ENCODE measurements at places on chromosomes 6 and 20.

GRCh38 chr6:170210026-170210390 is 80.9 kb downstream of the DLL1 start:
- no peak for DNase-seq

- DNase-seq: no peak
Observed at GRCh38 chr6:79188107-79188506, 46.4 kb downstream of the HMGN3 start.

DNA sequence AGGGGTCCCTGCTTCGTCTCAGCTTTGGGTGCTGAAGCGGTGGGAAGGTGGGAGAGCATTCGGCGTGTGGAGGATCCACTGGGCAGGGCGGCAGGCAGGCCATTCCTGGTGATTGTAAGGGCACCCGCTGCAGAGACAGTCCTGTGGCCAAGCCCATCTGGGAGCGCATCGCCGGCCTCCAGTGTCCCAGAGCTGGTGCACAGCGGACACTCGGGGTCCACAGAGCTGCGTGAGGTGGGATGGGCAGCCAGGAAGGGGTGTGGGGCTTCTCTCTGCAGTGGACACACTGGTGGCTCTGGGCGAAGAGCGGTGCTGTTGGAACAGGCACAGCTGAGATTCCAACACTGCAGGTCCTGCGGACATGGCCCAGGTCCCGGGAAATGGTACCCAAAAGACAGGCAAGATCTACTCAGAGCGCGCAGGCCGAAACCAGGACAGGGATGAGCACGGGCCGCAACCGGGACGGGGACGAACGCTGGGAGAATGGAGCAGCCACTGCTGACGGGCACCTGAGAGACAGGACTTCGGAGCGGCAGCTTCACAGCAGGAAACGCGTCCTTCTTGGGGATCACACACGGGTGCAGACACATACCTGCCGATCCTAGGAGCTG is 188.2 kb downstream of the ERMARD start:
- DNase-seq: no peak

DNA sequence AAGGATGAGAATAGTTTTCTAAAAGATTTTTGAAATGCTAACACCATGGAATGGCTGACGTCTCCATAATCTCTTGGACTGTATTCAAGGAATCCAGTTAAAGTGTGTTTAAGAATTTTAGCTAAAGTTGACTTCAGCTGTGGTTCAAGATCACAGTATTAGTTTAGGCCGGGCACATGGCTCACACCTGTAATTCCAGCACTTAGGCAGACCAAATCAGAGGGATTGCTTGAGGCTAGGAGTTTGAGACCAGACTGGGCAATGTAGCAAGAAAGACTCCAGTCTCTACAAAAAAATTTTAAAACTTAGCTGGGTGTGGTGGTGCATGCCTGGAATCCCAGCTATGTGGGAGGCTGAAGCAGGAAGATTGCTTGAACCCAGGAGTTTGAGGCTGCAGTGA is 68.2 kb downstream of the RFPL4B start:
- no peak for DNase-seq

GRCh38 chr6:47235964-47236760 is 73.5 kb downstream of the TNFRSF21 start:
- no peak for DNase-seq

- no peak for DNase-seq
Observed at GRCh38 chr6:35299674-35300073, 2.1 kb downstream of the DEF6 start.

- no peak for DNase-seq
Observed at GRCh38 chr6:138336221-138336620, 41.5 kb upstream of the SMIM28 start.

- DNase-seq: no peak
Observed at GRCh38 chr6:22556266-22556665, 13.1 kb upstream of the HDGFL1 start.

DNA sequence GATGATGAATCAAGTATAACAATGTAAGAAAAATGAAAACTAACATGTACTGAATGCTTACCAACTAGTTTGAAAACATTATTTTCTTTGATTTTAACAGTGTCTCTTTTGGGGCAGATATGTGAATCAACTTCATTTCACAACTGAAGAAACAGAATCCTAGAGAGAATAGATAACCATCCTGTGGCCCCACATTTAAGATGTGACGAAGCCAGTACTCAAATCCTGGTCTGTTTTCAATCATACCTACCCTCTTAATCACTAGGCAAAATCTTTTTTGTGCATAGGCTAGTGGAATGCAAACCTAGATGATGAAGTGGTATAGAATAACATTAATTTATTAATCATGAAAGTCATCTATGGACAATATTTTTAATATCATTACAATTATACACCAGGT is 371.6 kb upstream of the EPHA7 start:
- no peak for DNase-seq

DNA sequence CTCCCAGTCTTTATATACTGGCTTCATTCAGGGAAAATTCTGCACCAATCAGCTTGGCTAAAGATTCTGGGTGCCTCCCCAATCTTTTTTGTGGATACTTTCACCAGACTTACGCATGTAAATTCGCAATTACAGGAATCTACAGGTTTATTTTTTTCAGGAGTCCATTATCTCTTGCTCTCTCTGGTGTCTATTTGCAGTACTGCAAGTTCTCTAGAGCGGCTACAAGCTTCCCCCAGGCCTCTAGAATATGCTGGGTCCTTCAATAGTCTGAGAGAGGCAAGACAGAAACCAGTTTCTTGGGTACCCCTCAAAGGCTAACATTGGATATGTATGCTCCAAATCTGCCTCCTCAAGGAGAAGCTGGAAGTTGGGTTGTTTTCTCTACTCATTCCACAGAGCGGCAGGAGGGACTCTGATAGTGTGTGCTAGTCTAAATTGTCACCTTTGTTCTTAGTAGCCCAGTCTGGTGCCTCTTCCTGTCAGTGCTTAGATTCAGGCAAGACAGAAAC is 58.5 kb downstream of the SUN5 start:
- DNase-seq: peak; percentile 41

DNA sequence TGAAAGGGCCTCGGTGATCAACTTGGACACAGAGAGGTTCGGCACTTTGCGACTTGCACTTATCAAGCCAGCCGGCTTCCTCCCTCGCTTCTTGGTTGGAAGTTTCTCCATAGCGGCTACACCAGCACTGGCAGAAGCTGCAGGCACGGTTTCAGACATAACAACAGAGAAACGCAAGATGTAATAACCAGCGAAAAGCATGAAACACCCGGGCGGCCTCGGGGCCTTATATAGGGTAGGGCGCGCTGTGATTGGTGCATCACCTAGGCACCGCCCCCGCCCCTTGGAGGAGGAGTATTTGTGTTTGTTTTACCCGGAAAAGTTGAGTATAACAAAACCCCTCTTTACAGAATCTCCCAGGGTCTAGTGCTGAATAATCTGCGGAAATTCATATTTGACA is 20.7 kb downstream of the HFE start:
- no peak for DNase-seq

GRCh38 chr20:33840759-33841435 is 29.7 kb downstream of the CHMP4B start:
- DNase-seq: no peak

- DNase-seq: no peak
Observed at GRCh38 chr6:118659513-118660217, 8.3 kb upstream of the CEP85L start.

- DNase-seq: no peak
Observed at GRCh38 chr6:168222115-168223043, 97.2 kb downstream of the DACT2 start.

DNA sequence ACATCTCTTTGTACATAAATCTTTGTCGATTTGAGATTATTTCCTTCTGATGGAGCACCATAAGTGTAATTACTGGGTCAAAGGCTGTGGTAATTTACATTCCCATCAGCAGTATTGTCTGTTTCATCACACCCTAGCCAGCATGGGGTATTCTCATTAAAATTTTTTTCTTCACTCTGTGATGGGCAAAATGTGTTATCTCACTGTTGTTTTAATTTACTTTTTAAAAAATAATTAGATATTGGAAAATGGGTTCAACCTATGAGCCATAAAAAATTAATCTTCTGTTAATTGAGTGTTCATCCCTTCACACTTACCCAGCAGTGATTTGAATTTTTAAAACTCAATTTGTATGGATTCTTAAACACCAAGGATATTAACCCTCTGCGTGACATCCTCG is 44.0 kb upstream of the NNAT start:
- DNase-seq: no peak

DNA sequence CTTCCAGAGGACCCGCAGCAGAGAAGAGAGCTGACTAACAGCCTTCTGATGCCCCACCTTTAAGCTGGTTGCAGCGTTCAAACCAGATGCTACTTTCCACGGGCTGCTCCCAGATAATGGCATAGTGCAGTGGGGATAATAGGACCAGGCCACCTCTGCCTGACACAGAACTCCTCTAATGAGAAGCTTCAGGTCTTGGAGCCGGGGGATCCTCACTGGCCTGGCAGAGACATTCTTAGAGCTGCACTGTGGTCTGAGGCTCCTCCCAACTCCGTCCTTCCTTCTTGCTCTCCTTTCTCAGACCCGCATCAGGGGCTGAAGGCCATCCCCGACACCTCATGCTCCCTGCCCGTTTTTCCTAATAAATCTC is 206.6 kb upstream of the MARCKS start:
- DNase-seq: no peak

DNA sequence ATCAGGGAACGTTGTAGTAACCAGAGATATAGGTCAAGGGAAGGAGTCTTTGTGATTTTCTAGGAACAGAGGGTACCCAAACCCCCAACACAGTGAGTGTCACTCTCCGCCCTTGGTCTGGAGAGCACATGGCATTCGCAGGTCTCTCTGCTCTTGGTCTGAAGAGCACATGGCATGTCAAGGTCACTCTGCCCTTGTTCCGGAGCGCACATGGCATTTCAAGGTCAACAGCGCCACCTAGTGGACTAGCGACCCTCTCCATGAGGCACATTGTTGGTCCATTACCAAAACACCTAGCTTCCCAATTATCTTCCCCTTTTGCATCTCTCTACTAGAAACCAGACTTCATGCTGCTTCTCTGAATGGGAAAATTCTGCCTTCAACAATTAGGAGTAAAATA is 260.0 kb downstream of the C6orf118 start:
- peak; percentile 51 for DNase-seq

GRCh38 chr6:43858161-43859153 is 88.4 kb downstream of the VEGFA start:
- no peak for DNase-seq

GRCh38 chr6:4574007-4574406 is 202.2 kb upstream of the CDYL start:
- DNase-seq: no peak

- peak; percentile 50 for DNase-seq
Observed at GRCh38 chr20:19407736-19408135, 195.3 kb downstream of the SLC24A3 start.

DNA sequence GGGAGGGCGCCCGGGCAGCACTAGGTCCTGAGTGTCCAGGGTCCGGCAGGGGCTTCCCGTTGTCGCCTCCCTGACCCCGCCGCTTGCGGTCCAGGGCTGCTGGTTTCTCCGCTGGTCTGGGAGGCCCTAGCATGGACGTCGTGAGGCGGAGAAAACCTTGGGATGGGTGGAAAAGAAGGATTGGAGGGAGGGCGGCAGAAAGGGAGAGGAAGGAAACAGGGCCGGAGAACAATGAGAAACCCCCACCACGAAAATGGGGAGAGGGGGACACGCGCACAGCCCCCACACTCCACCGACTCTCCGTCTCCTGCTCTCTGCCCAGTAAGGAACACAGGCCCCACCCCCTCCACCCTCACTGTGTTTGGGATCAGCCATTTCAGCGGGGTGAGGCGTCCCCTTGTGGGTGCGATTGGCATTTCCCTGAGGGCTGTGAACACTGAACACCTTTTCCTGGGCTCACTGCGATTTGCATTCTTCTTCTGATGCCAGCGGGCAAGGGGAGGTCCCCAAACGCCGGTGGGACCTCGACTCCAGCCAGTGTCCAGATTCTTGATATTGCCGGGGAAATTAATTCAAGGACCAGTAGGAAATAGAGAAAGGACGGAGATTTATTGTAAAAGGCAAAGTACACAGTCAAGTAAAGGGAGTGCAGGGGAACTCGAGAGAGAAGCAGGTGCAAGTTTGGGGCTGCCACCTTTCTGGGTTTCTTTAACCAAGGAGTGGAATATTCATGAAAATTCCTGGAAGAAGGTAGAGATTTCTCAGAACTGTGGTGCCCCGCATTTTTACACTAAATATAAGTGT is 3.3 kb upstream of the RAET1G start:
- peak; percentile 83 for DNase-seq

DNA sequence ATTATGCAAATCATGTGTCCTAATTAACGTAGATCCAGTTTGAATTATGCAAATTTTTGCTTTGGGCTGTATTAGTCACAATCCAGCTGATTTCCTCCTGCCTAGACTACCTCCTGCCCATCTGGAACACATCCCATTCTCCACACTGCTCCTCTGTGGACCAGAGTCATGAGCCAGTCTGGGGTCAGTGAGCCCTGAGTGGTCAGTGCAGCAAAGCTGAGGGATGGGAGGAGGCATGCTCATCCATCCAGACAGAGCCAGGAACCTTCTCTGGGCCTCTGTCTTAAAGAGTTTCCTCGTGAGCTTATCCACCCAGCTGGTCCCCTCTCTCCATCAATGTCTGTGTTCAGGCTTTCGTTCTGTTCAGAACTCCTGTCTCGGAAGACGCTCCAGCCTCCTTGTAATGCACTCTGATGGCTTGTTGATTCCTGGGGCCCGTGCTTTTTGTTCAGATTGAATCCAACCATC is 747.8 kb downstream of the PTPRT start:
- DNase-seq: no peak

GRCh38 chr20:13567663-13568062 is 71.1 kb downstream of the TASP1 start:
- no peak for DNase-seq

- peak; percentile 80 for DNase-seq
Observed at GRCh38 chr6:135686784-135687301, 164.7 kb upstream of the PDE7B start.

- no peak for DNase-seq
Observed at GRCh38 chr6:120129228-120129627, 779.7 kb upstream of the MAN1A1 start.

DNA sequence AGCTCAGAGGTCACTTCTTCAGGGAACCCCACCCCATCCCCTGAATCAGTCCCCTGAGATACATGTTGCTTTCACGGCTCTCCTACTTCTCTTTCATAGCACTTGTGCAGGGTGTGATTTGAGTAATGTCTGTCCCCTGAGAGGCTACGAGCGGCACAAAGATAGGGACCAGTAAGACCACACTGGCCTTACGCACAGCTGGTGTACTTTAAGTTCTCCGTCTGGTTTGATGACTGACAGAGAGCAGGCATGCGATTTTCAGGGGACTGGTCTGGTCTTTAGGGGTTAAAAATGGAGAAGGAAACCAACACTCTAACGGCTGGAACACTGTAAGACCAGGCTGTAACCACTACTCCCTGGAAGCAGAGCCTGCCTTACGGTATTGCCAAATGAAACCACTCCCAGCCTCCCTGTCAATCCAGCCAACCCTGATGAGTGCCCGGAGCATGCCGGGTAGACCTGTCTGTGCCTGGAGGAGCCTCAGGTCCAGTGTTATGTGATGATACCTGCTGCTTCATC is 47.1 kb downstream of the ELMO2 start:
- no peak for DNase-seq

- no peak for DNase-seq
Observed at GRCh38 chr20:64226686-64227580, 28.6 kb upstream of the PCMTD2 start.

GRCh38 chr6:75349262-75349984 is 64.8 kb upstream of the TMEM30A start:
- DNase-seq: peak; percentile 14

GRCh38 chr6:163468738-163469137 is 54.2 kb downstream of the QKI start:
- DNase-seq: no peak
